ENCODE measurements at places on chromosomes 13 and 19.

- no peak for DNase-seq
Measured at GRCh38 chr13:31311921-31312320, 112.1 kb downstream of the B3GLCT start.

DNA sequence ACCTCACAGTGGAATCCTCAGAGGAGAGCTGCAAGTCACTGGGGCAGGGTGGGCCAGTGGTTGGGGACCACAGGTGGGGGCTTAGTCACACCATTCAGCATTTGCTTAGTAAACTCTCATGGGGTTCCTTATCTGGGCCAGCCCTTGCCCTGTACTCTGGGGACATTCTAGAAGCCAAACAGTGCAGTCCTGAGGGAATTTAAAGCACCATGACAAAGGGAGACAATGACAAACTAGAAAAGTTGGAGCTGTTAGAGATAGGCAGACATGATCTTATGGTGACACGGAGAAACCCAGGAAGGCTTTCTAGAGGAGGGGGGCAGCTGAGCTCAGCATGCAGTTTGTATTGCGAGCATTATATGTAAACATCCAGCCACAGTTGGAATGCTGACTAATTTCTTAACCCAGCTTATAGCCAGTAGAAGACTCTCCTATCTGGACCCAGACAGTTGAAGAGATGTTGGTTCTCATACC lies 87.6 kb downstream of the ZNF429 start:
- DNase-seq, result no peak

DNA sequence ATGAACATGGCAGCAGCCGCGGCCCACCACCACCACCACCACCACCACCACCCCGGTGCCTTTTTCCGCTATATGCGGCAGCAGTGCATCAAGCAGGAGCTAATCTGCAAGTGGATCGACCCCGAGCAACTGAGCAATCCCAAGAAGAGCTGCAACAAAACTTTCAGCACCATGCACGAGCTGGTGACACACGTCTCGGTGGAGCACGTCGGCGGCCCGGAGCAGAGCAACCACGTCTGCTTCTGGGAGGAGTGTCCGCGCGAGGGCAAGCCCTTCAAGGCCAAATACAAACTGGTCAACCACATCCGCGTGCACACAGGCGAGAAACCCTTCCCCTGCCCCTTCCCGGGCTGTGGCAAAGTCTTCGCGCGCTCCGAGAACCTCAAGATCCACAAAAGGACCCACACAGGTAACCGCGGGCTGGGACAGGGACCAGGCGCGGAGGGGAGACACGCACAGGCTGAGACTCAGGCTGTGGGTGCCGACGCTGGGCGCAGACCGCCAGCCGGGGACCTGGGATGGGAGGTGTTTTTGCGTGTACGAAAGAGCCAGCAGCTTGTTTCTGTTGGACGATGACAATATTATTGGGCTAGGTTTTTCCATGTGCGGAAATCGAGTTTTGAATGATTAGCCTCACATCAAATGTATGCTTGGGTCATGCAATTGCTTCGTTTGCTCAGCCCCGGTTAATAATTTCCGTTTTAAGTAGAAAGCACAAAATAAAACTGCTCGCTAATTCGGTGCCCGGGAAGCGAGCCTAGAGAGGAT lies 1.3 kb downstream of the ZIC2 start:
- DNase-seq, result no peak

- no peak for DNase-seq
Measured at GRCh38 chr13:41966671-41967070, 5.8 kb upstream of the VWA8 start.

DNA sequence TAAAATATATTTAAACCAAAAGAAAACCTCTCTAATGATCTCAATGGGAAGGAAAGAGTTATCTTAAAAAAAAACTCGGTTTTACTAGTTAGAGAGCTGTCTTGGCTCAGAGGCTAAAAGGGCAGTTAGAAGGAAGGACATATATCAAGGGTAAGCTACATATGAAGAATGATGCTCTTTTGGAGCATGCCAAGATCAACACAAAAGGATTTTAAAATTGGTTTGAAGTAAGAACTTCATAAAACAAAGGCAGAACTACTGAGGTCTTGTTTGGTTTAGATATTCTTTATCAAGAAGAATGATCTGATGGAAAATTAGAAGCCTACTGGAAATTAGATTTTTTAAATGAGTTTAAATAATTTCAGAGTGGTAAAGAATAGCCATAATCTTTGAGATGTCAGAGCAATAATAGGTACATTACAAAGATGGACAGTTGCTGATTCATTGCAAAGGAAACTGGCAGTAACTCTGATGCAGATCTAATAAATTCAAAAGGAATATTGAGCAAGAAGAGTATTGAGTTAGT lies 39.4 kb upstream of the LMO7 start:
- DNase-seq, result no peak

GRCh38 chr19:29680447-29680846 lies 15.2 kb downstream of the PLEKHF1 start:
- no peak for DNase-seq

GRCh38 chr19:57389194-57389729 lies 392 bp upstream of the ZNF548 start:
- DNase-seq, result no peak

Data from amniotic stem cell (primary cell).